ENCODE measurements at places on chromosomes 3 and 15.

- DNase-seq: no peak
These were observed 98.9 kb downstream of the LINGO1 start for GRCh38 chr15:77533578-77534430.

- no peak for DNase-seq
These were observed 17.7 kb upstream of the SNX22 start for GRCh38 chr15:64133623-64134344.

- DNase-seq: peak; percentile 75
These were observed 56.8 kb downstream of the ZNF148 start for GRCh38 chr3:125318167-125318865.

GRCh38 chr3:150357923-150358607 lies 50.0 kb upstream of the TSC22D2 start:
- no peak for DNase-seq

GRCh38 chr3:137204409-137204808 lies 246.6 kb downstream of the IL20RB start:
- DNase-seq: no peak

DNA sequence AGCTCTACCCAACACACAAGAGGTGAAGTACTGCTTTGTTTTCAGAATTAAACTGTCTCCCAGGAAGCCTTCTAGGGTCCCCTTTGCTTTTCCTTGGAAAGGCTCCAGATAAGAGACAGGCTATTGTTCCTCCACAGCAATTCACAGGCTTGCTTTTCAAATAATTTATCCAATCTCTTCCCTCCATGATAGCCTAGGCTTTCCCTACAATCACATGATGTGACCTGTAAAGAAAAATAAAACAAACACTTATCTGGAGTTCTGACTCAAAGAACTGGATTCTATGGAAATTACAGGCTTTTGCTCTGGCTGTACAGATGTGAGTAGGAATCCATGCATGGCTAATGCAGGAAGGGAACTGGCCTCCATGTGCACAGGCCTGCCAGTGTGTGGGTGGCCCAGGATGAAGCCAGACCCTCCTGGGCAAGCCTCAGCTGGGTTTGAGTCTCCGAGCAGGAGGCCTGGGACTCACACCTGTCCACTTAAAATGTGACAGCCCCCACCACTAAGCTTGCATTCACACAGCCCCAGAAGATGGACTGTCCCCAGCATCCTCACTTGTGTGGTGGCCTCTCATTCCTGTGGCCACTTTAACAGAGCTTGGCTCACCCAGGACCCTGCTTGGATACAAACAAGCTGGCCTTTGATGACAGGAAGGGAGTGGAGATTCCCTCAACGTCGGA lies 75.8 kb upstream of the LEKR1 start:
- DNase-seq: no peak

GRCh38 chr3:31670136-31670535 lies 137.4 kb downstream of the STT3B start:
- no peak for DNase-seq

DNA sequence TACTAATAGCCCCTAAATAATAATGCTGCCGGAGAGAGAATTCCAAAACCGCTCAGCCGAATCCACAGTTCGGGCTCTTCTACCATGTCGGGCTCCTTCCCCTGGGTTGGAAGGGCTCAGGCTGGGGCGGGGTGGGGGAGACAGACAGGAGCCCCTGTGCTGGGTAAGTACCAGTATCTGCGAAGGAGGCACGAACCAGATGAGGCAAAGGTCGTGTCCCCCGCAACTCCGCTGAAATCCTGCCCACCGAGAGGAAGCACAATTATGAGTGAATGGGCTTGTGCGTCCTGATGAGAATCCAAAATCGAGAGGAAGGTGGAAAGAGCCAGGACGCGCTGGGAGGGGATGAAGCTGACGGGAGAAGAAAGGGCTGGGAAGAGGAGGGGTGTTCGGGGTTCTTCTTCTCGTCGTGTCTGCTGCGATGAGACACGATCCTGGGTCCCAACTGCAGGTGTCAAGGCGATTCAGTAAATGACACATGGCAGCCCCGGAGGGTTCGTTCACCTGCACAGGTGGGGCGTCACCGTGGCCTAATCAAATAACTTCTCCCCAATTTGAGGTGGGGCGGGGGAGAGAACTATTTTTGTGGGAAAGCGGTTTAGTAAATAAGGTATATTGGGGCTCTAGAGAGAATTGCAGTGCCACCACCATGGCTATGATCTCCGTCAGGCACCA lies 707 bp upstream of the FAM81A start:
- DNase-seq: no peak

GRCh38 chr3:44031387-44032380 lies 210.0 kb upstream of the TOPAZ1 start:
- DNase-seq: no peak

- DNase-seq: no peak
These were observed 1.3 kb downstream of the RYK start for GRCh38 chr3:134249296-134249841.

DNA sequence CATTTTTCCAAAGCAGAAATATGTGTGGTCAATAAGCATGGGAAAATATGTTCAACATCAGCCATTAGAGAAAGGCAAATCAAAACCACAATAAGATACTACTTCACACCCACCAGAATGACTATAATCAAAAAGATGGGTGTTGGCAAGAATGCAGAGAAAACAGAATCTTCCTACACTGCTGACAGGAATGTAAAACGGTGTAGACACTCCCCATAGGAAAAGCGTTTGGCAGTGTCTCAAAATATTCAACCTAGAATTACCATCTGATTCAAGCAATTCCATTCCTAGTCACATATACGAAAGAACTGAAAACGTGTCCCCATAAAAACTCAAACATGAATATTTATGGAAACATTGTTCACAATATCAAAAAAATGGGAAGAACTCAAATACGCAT lies 123.3 kb downstream of the ADAMTS17 start:
- DNase-seq: no peak

- DNase-seq: no peak
These were observed 2.4 kb upstream of the GPR87 start for GRCh38 chr3:151318991-151319390.

- no peak for DNase-seq
These were observed 3.9 kb downstream of the ZNF197 start for GRCh38 chr3:44628716-44629115.

DNA sequence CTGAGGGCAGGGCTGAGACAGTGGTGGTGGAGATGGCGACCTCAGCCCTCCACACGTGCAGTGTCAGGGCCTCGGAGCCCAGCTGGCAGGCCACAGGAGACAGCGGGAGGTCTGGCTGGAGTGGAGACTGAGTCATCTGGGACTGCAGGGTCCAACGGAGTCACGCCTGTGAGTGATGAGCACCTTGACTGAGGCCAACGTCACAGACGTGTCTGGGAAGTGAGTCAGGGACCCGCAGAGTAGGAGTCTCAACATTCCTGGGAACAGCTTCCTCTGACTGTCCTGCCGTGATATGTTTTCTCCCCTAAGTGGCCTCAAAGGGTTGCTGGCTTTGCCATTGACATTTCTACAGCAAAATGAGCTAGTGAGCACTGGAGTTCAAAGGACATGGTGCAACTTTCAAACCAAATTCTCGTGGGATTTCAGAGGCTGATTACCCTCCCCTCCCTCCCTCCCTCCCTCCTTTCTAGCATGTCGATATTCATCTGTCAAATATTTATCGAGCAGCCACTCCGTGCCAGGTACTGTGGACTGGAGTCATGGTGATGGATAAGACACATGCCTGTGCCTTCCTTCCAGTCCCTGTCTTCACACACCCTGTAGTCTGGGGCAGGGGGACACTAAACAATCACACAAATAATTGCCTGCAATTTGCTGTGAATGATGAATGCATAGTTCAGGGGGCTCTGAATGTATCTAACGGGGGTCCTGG lies 53.3 kb upstream of the AMOTL2 start:
- DNase-seq: peak; percentile 96

- peak; percentile 89 for DNase-seq
These were observed 15.0 kb downstream of the PTH1R start for GRCh38 chr3:46892285-46893145.

DNA sequence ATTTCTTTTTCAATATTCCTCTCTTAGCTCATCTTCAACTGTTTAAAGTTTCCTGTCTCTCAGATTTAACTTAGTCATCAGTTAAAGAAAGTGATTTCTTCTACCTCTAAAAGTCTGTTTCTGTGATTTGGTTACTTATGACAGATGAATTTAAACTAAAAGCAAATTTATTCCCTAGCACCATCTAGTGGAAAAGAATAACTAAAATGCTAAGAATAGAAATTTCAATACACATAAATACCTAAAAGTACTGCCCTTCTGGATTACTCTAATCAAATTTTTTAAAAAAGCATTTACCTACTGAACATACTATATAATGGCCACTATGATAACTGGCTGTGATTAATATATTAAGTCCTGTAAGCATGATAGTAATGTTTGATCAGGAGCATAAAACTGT lies 14.0 kb upstream of the ZCWPW2 start:
- DNase-seq: no peak
